ENCODE measurements at places on chromosomes 1 and 21.

GRCh38 chr1:208181364-208181763, 62.8 kb downstream of the PLXNA2 start:
- no peak for DNase-seq

GRCh38 chr1:242813490-242814091, 289.1 kb upstream of the PLD5 start:
- no peak for DNase-seq

DNA sequence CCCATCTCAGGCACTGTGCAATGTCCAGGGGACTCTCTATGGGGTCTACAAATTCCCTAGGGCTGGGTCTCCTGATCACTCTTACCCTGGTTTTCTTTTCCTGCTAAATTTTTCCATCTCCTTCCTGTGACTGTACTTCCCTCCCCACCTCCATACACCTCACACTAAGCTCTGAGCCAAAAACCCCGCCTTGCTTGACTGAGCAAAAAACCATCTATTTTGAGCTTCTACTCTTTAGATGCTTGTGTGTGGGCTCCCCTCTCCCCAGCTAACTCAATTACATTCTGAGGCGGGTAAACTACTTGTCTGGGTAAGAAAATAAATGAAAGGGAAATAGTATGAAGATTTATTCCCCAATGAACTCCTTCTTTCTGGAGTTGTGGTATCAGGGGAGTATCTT, 187.9 kb downstream of the PTPRU start:
- no peak for DNase-seq

- DNase-seq: no peak
Observed at GRCh38 chr1:207423560-207424292, 30.4 kb upstream of the CR2 start.

GRCh38 chr1:109011335-109011734, 30.6 kb downstream of the WDR47 start:
- no peak for DNase-seq

DNA sequence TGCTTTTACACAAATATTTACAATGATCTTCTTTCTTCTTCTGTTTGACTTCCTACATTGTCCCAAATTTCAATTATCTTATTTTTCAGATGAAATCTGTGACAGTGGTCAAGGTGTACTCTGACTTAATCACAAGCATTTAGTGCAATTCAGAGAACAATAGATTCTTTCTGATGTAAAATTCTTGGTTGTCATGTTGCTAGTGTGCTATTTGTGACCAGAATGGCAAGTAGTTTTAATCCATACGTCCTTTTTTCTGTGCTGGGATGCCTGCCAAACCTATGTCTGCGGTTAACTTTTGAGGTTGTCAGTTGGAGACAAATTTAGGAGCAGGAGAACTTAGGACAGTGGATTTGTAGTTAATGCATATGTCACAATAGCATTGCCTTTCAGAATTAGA, 31.0 kb downstream of the NCAM2 start:
- DNase-seq: no peak

- DNase-seq: no peak
Observed at GRCh38 chr1:232917053-232917452, 33.4 kb upstream of the NTPCR start.

DNA sequence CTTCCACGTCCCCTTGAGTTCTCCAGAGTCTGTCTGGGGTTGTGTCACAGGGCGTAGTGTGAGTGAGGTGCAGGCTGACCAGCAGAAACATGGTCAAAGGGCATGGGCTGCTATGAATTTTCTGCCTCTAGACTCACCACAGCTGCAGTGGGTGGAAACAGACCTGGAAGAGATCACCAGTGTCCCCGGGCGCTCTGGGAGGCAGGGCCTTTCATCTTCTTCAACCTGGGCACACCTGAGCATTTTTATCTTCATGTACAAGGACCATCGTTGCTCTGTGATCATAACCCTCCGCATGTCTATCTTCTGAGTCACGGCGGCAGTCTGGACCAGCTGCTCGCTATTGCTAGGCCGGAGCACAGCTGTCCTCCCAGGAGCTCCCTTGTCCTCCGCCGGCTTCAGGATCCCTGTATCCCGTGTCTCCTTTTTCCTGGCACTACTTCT, 29.6 kb downstream of the DEGS1 start:
- no peak for DNase-seq

GRCh38 chr1:170765712-170766330, 101.9 kb downstream of the PRRX1 start:
- no peak for DNase-seq

- no peak for DNase-seq
Observed at GRCh38 chr1:165116732-165117131, 239.8 kb downstream of the LMX1A start.

- no peak for DNase-seq
Observed at GRCh38 chr1:41360074-41360785, 1.0 kb upstream of the FOXO6 start.

DNA sequence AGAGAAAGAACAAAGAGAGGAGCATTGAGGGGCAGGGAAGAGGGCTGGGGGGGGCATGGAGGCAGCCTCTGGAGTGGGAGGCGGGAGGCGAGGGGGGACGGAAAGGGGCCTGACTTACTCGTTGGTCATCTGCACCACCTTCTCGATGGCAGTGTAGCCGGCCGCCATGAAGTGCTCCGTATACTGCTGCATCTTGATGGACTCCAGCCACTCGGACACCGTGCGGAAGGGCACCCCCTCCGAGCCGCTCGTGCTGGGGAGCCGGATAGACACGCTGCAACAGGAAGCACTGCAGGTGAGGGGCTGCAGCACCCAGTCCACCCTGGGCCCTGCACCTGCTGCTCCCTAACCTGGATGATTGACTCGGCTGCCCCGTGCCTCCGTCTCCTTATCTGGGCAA, 26.6 kb downstream of the EPHA2 start:
- no peak for DNase-seq

GRCh38 chr1:223785808-223786207, 59.9 kb downstream of the TP53BP2 start:
- DNase-seq: no peak

DNA sequence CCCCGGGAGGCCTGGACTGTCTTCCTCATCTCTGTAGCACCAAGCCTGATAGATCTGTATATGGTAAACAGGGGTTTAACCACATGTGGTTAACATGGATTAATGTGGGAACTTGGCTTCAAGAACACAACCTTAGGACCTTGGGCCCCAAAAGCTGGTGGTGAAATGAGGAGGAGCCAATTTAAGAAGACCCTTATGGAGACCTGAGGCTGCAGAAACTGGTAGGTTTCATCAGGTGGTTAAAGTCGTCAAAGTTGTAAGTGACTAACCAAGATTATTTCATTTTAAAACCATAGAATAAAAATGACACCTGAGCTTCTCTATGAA, 14.0 kb downstream of the THEMIS2 start:
- no peak for DNase-seq

GRCh38 chr1:205013683-205014367, 29.2 kb upstream of the CNTN2 start:
- no peak for DNase-seq

DNA sequence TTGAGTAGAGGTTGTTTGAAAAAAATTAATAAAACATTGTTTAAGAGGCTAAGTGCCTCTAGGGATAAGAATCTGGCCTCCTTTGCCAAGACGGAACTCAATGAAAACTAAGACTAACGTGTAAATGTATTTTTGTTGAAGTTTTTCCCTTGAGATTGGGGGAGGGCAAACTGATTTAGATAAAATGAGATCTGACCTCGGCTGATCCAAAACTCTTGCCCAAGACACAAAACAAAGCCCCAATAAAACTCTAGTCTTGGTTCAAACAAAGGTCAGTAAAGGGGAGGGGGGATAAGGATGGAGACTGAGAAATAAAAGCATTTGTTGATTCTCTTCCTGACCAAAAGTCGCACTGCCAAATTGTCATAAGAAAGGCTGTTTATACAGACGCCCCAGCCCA, 134.8 kb upstream of the DPT start:
- DNase-seq: no peak

- no peak for DNase-seq
Observed at GRCh38 chr1:181222972-181223505, 134.5 kb downstream of the IER5 start.

DNA sequence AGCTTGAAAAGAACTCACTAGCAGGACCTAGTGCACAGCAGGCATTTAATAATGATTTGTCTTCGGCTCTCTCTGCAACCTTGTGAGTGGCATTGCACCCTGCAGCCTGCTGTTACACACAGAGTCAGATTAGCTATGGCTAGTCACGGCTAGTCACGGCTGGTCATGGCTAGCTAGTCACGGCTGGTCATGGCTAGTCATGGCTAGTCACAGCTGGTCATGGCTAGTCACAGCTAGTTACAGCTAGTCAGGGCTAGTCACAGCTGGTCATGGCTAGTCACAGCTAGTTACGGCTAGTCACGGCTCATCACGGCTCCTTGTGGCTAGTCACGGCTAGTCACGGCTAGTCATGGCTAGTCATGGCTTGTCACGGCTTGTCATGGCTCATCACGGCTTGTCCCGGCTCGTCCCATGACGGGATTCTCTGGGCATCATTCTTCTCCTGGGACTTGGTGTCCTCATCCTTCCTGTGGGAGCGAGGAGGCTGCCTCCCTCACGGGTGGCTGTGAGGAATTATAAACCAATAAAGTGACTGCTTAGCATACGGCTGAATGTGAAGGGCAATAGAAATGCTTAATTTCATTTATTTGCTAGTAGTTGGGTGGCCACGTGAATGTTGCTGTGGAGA, 12.5 kb upstream of the KIF26B start:
- no peak for DNase-seq

GRCh38 chr1:55065648-55066047, 26.3 kb downstream of the PCSK9 start:
- no peak for DNase-seq

- DNase-seq: no peak
Observed at GRCh38 chr1:54167422-54168139, 14.8 kb upstream of the CDCP2 start.

GRCh38 chr1:50968821-50969610, 1.0 kb upstream of the CDKN2C start:
- DNase-seq: peak; percentile 40

DNA sequence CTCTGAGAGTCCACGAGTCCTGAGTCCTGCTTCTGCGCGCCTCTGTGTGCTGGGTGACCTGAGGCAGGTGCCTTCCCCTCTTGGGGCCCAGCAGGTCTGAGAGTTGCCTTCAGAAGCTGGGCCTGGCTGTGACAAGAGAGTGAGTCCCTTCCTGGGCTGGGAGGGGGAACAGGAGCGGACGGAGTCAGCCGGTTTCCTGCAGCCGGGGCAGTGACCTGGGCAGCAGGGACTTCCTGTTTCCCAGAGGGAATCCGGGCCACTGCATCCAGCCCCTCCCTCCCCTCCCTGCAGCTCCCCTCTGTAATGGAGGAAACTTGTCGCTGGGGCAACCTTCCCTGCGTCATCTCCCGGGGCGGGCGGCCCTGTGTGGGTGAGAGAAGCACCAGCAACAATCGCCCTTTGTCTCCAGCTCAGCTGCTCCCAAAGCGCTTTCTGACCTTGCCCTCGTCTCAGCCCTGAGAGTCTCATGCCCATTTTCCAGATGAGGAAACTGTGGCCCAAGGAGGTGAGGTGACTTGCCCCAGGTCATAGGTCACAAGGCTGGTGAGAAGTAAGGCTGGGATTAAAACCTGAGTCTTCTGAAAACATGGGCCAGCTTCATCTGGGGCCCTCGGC, 61.1 kb downstream of the SDC3 start:
- peak; percentile 89 for DNase-seq

- DNase-seq: no peak
Observed at GRCh38 chr21:14119038-14119437, 91.7 kb downstream of the LIPI start.

GRCh38 chr1:3001471-3002348, 19.6 kb upstream of the ACTRT2 start:
- DNase-seq: no peak

GRCh38 chr1:156337052-156337887, 822 bp downstream of the CCT3 start:
- DNase-seq: peak; percentile 32

- no peak for DNase-seq
Observed at GRCh38 chr1:170075186-170075585, 691 bp upstream of the KIFAP3 start.

DNA sequence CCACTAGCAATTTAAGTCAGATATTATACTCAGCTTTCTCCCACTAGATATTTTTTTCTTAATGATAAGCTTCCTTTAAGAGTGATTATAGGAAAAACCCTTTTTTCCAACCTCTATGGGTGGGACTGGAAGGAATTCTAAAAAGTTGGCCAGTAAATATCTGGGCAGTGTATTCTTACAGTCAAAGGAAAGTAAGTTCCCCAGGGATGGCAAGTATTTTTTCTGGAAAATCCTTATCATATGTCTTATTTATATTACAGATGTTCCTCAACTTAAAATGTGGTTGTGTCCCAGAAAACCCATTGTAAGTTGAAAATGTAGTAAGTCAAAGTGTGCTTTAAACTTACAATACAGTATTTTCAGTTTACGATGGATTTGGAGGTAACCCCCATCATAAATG, 29.2 kb downstream of the CMPK1 start:
- DNase-seq: no peak

GRCh38 chr1:229874136-229874535, 192.9 kb upstream of the GALNT2 start:
- no peak for DNase-seq

DNA sequence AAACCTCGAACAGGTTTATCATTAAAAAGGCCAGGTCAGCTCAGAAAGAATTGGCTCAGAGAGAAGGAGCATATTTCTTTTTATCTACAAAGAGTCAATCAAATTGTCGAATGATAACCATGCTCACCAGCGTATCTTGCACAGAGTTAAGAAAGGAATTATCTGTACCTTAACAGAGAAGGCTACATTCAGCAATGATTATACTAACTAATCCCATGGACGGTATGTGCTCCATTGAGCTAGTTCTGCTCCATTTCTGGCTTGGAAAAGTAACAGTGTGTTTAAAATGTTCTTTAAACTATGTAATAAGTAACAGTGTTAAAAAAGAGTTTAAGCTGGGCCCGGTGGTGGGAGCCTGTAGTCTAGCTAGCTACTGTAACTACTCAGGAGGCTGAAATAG, 4.2 kb downstream of the UBR4 start:
- DNase-seq: no peak

GRCh38 chr1:230185076-230186001, 118.3 kb downstream of the GALNT2 start:
- DNase-seq: no peak

- DNase-seq: no peak
Observed at GRCh38 chr1:107594536-107594935, 370.4 kb downstream of the VAV3 start.

- DNase-seq: no peak
Observed at GRCh38 chr1:168506204-168506819, 37.5 kb downstream of the XCL2 start.

- no peak for DNase-seq
Observed at GRCh38 chr1:47692196-47692595, 254.4 kb downstream of the FOXD2 start.

GRCh38 chr21:37350472-37350871, 16.1 kb upstream of the DYRK1A start:
- no peak for DNase-seq

Measured in inflammatory macrophage treated with lipopolysaccharide for 1 hour (primary cell).